T47D (cell line): ENCODE measurements at places on chromosomes 1 and 21.

DNA sequence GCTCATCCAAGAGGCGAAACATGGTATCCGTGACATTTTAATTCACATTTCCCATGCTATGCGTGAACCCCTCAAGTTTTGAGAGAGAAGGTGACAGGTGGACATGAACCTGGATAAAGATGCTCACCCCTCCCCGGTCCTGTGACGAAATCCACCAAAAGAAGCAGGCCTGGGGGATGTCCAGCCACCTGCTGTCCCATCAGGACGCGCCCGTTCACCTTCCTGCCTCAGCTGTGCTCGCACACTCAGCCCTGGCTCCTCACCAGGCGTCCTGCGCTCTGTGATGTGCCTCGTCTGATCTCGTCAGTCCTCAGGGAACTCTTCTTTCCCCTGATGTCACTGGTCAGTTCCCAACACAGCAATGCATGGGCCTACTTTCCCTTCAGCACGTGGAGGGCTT, 10.3 kb downstream of the FHAD1 start:
- DNase-seq, result no peak

DNA sequence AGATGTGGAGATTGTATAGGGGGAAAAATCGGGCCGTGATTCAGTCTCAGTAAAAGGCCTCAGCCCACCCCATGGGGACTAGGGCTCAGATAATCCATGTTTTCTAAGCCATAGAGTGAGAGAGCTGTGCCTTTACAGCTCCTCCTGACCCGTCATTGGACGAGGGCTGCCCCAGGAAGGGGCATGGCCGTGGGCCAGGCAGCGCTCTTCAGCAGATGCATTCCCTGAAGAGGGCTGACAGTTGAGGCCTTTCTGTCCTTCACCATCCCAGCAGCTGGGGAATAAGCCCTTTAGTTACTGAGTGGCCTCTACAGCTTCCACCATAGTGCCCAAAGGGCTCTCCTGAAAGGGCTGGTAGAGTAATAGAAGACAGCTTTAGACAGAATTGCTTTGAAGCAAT, 57.2 kb downstream of the ST3GAL3 start:
- DNase-seq, result no peak

DNA sequence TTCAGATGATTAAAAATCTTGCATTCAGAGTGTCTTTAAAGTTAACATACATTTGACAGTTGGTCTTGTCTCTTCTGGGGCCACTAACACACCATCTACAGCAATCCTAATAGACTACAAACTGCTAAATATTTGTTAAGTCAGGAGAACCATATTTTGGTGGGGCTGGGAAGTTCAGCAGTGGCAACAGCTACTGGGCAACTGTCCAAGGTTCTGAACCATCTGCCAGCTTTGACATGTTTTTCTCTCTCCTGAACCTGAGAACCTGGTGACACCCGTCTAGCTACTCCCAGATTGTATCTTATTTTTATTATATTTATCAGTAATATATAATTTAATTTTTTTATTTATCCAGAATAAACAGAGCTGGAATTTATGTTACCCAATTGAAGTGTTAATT, 199.0 kb upstream of the DPYD start:
- peak; percentile 2 for DNase-seq

GRCh38 chr1:117710710-117711109, 104.9 kb downstream of the TENT5C start:
- DNase-seq, result no peak

GRCh38 chr21:15000081-15000480, 64.7 kb downstream of the NRIP1 start:
- no peak for DNase-seq

DNA sequence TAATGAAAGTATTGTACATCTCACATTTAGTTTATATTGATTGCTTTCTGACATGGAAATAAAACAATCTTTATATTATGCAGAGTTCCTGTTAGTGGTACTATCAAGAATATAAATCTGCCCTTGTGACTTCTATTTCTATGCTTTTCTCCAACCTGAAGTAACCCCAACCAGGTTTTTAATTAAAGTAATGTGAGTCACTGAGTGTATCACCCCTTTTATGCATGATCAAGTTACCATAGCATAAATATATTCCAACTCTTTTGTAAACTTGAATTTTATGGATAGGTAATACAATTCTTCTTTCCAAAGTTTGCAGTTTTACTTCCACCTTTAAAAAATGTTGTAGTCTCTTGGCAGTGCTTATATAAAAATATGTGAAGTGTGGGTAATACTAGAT, 532.3 kb downstream of the USP25 start:
- DNase-seq, result no peak

DNA sequence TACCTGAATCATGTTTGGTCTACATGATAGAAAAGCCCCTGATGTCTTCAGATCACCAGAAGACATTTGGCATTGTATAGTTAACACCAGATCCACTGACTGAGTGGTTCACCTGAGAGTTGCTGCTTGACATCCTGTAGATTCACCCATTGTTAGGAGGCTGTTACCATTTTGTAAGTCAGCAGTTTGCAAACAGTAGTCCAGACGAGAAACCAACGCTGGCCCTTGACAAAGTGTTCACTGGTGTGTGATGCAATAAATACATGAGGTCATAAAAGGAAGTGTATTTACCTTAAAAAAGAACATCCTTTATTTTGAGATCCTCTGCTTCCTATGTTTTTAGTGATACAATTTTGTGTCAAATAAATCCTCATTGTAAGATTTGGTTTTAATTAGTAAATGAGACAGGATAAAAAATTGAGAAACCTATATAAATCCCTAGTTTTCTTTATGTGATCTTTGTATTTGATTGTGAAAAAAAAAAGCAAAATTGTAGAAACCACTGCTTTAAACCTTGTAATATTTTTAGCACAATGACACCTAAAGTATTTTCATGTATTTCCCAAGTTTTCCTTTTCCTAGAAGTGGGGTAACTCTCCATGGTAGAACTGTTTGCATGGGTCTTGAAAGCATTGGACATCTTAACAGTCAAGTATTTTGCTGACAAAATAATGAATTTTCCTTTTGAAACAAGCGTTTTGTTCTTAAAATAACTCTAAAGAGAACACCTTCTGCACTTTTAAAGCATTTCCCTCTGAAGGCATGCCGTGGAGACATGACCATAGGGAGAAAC, 204.3 kb downstream of the FGGY start:
- DNase-seq, result no peak

DNA sequence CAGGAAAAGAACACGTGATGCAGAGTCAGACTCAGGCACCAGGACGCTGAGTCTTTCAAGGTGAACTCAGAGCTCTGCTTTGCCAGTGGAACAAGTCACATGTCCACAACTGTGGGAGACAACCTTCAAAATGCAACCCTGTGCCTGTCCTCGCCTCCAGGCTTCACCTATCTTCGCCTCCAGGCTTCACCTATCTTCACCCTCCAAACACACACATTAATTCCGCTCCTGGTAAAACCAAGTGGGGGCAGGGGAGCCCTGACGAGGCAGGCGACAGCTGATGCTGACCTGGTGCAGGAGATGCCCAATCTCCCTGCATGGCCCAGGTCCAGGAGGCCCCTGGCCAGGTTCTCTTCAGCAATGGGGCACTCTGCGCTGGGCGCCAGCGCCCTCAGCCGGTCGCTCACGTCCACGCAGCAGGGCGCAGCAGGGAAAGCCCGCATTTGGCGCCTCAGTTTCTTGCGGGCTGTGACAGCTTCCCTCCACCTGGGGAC, 28.0 kb upstream of the LSS start:
- no peak for DNase-seq

GRCh38 chr1:3170561-3171453, 101.8 kb downstream of the PRDM16 start:
- no peak for DNase-seq

GRCh38 chr1:236489710-236490377, 33.9 kb upstream of the LGALS8 start:
- DNase-seq, result peak; percentile 63

DNA sequence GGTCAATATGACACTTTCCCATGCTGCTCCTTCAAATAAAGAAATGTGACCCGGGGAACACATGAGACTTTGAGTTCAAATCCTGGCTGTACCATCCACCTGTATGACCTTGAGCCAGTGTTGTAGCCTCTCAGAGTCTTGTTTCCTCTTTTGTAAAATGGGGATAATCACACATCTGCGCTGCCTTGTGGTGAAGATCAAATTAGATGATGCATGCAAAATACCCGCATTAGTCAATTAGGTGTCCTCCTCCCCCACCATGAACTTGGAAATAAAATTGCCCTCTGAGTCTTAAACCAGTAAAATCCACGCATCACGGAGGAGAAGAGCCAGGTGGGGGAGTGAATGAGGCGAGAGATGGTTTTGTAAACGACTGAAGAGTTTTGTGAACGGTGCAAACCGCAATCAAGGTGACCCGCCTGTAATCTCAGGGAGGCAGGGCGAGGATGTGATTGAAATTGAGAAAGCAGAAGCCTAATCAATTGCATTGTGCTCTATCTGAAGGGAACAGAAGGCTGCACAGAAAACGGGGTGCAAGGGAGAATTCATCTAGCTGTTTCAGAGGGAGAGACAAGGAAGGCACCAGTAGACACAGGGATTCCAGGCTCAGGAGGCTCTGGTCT, 5.8 kb upstream of the AHDC1 start:
- no peak for DNase-seq

DNA sequence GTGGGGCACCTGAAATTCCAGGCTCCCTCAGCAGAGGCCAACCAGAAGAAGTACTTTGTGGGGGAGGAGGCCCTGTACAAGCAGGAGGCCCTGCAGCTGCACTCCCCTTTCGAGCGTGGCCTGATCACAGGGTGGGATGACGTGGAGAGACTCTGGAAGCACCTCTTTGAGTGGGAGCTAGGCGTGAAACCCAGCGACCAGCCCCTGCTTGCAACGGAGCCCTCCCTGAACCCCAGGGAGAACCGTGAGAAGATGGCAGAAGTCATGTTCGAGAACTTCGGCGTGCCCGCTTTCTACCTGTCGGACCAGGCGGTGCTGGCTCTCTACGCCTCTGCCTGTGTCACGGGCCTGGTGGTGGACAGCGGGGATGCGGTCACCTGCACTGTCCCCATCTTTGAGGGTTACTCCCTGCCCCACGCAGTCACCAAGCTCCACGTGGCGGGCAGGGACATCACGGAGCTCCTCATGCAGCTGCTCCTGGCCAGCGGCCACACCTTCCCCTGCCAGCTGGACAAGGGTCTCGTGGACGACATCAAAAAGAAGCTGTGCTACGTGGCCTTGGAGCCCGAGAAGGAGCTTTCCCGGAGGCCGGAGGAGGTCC, 634 bp downstream of the ACTRT2 start:
- DNase-seq, result no peak
